Foreskin melanocyte (primary cell): ENCODE measurements at places on chromosomes 1 and 21.

DNA sequence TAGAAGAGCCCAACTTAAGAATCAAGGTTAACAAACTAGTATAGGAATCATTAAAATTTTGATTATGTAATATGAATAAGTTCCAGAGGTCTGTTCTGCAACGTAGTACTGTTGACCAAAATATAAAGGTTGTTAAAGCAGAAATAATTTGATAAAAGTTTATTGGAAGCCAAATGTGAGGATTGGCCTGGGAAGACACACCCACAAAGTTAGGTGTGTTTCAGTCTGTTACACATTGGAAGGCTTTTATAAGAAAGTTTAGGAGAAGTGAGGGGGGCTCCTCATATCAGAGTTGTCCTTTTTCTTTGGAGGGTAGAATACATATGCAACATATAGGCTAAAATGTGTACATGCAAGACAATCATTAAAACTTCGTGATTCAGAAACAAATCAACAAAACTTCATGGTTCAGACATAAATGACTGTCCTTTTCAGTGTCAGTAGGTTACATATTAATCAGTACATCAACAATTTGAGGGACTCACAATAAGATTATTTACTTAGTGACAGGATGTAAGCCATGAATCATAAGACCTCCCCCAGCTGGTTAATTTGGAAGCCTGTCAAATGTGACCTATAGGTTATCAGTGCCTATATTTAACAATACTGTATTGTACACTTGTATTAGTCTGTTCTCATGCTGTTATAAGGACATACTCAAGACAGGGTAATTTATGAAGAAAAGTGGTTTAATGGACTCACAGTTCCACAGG lies 245.0 kb upstream of the B3GALT2 start:
- peak; percentile 29 for DNase-seq

DNA sequence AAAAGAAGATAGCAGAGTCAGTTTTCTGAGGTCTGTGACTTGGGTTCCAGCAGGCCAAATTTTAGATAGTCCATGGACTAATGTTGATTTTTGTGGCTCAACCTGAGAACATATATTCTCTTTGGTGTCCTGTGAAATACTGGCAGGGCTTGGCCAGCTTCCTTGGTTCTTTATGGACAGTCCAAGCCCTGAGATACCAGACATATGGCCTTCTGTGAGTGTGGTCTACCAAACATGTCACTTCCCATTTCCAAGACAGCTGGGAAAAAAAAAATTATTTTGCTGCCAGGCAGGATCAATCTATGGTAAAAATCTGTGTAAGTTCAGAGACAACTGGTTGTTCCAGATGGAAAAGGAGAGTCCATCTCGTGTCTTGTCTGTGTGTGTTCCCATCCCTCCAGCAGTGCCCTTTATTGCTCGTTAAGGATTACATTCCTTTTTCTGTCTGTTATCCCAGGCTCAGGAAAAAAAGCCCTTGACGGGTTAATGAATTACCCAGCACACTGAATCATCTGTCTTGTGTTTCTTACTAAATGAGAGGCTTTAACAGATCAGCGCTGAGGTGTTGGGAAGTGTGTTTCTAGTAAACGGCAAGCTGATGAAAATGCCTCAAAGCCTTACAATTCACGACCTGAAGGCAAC lies 33.4 kb upstream of the XPR1 start:
- DNase-seq: no peak

DNA sequence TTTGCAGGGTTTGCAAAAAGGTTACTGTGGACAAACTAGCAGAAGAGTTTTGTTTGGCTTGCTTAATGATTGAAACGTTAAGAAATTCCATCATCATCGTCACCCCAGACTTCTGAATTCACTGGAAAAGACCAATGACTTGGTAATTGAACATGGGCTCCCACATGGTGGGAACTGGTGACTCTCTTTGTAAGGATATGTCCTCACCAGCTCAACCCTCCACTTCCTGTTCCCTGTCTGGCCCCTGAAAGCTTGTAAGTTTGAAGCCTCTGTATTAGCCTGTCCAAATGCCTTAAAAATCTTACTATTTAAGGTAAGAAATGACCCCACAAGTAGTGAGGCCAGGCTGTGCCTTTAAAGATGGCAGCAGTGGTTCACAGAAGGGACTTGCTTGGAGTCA lies 9.7 kb downstream of the SYT6 start:
- no peak for DNase-seq

GRCh38 chr21:44749759-44750674 lies 38.6 kb upstream of the TSPEAR start:
- no peak for DNase-seq

DNA sequence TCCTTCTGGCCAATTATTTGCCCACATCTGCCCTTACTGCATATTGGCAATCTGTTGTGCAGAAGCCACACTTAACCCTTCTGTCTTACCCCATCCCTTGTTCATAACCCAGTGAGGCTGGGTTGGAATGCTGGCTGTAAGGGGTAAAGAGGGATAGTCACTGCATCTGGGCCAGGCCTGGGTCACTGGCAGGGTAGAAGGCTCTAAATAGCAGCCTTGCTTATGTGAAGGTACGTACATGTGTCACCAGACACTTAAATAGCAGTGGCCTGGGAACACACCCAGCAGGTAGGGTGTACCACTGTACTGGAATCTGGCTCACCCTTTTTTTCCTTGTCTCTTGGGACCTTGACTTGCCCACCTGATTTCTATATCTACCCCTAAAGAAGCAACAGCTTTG lies 9.9 kb upstream of the TARS2 start:
- DNase-seq: no peak

GRCh38 chr1:12255913-12256312 lies 26.1 kb downstream of the VPS13D start:
- DNase-seq: no peak

- no peak for DNase-seq
Observed at GRCh38 chr1:15418806-15419515, 9.3 kb downstream of the EFHD2 start.

GRCh38 chr1:66374561-66375111 lies 159.3 kb upstream of the SGIP1 start:
- DNase-seq: peak; percentile 93

GRCh38 chr1:108679586-108680213 lies 12.4 kb upstream of the PRPF38B start:
- DNase-seq: no peak

DNA sequence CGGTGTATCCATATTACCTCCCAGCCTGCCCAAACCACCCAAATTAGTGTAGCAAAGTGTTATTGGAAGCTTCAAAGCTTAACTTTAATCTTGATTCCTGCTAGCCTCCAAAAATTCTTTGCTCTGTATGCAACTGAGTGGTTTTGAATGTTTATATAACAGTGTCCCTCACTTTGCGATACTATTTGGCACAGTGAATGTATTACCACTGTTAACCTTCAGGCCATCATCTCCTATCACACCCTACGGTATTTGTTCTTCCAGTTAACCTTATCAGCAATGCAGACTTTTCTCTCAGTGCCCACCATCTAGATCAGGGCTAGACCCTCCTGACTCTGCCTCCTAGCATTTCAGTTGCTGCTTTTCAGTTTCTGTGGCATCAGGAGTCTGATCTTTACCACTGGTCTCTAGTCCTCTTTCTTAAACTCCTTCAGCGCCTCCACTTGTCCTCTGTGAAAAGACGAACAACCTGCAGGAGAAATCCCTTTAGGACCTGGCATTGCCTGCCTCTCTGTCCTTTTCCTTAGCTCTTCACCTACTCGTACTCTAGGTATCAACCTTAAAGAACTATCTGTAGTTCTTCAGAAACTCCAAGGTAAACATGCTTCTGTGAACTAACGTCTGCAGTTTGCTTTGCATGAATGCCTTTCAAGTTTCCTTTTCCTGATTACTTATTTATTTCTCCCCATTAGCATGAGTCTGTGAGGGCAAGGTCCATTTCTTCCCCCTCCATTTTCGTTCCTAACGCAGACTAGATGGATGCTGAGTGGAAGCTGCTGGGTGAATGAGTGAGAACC lies 71.7 kb downstream of the SNX7 start:
- no peak for DNase-seq

DNA sequence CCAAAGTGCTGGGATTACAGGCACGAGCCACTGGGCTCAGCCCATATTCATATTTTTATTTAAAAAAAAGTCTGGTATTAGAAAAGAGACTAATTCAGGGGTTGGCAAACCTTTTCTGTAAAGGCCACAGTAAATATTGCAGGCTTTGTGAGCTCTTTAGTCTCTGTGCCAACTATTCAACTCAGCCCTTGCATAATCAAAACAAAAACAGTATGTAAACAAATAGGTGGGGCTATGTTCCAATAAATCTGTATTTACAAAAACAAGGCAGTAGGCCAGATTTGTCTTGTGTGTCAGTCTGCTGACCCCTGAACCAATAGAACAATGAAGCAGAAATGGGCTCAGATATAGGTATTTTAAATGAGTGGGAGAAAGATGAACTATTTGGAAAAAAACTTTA lies 49.3 kb downstream of the CDC42BPA start:
- DNase-seq: no peak

GRCh38 chr1:29271724-29272123 lies 35.4 kb downstream of the PTPRU start:
- peak; percentile 54 for DNase-seq

- no peak for DNase-seq
Observed at GRCh38 chr1:43239484-43239883, 30.3 kb upstream of the TMEM125 start.

GRCh38 chr1:15595809-15596617 lies 11.2 kb upstream of the AGMAT start:
- no peak for DNase-seq

GRCh38 chr1:205369701-205370123 lies 13.0 kb upstream of the KLHDC8A start:
- no peak for DNase-seq

DNA sequence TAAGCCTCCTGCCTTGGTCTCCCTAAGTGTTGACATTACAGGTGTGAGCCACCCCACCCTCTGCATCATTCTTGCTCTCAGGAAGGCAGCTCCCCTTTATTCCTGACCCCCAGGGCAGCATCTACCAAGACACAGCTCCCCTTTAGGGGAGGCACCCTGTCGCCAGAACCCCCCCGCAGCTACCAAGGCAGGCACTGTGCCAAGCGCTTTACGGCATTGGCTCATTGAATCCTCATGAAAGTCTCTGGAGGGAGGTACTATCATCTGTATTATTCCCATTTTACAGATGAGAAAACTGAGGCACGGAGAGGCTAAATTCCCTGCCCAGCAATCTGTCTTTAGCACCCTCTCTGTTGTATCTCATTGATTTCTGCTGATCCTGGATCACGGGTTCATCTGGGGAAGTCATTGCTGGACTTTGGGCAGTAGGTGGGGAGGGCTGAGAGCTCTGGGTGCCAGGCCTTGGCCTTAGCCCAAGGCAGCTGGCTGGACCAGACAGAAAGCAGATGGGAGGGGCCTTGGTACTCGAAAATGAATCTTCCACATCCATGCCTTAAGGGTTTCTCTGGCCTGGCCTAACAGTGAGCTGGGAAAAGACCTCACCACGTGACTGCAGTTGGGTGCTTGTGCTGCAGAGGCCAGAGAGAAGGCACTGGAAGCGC lies 5.9 kb downstream of the PLOD1 start:
- peak; percentile 96 for DNase-seq

DNA sequence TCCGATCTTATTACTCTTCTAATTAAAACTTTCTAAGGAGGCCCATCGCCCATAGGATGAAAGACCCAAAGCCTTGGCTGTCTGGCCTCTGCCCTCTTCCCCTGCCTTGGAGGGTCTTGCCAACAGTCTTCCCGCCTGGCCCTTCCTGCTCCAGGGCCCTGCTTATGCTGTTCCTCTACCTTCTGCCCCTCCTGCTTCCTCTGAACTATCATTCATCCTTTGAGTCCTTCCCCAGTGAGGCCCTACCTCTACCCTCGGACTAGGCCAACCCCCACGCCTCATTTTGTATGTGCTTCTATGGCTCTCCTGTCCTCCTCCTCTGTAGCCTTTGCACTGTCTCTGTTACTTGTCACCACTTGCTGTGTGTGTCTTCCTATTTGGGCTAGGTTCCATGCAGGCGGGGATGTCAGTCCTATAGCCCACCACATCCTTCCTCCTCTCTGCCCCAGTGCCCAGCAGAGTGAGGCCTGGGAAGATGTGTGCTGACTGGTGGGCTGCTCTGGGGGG lies 5.4 kb downstream of the RUSC1 start:
- no peak for DNase-seq

GRCh38 chr1:234212764-234213657 lies 160.2 kb upstream of the COA6 start:
- no peak for DNase-seq

DNA sequence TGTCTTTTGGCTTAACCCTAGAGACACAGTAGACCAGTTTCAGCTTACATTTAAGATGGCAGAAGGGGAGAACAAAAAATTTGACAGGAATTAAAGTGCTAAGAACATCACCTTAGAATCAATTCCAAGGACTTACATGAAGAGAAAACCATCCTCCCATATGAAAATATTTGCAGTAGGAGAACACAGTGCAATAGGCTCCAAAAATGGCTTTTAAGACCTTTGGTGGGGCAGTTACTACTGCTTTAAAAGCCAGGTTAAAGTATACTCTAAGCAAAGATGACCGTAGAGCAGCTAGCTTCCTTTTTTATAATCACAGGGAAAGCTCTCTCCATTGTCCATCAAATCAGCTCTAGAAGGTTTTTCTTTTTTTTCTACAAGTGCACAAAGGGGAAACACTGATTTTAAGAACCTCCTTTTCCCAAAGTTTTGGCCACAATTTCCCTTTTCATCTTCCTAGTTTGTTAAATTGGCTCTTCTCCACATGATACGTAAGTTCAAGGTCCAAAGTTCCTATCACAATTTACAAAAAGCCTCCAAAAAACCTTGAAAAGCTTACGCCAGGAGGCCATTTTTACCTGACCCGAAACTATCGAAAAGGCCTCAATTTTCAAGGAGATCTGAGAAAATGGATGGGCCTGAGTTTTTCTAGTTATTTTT lies 3.3 kb downstream of the TXNIP start:
- no peak for DNase-seq

- DNase-seq: no peak
Observed at GRCh38 chr1:232766904-232767303, 38.3 kb upstream of the MAP10 start.

GRCh38 chr1:175802407-175803123 lies 59.2 kb upstream of the TNR start:
- DNase-seq: no peak

DNA sequence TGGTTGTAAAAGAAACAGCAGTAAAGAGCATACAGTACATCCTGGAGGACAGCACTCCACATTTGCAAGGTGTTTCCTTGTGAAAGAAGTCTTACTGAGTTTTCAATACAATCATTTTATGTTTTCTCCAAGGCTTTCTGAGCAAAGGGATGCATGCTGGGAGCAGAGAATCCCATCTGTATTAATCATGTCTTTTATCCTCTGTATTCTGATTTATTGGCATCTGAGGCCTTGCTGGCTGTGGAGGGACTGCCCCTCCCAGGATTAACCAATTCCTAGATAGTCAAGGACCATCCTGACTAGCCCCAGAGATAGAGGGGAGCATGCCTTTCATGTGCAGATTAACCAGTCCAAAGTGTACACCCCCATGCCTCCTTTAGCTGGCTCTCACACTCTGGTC lies 476.3 kb downstream of the SIPA1L2 start:
- no peak for DNase-seq

- no peak for DNase-seq
Observed at GRCh38 chr21:34792504-34793089, 123.8 kb downstream of the CLIC6 start.
